ENCODE measurements at places on chromosomes 6 and 20. TPM values are rescaled to one million over a fixed set of nuclear protein-coding genes. Genes with fewer than 3 reads are reported as not detected.

KIAA0408 gene
- 1.2 TPM for total RNA-seq

HSPA1L gene
- 1.5 TPM for total RNA-seq

PLG gene
- total RNA-seq: not detected

- DNase-seq: no peak
Measured at GRCh38 chr6:134863763-134864510, 86.0 kb downstream of the ALDH8A1 start.

GRCh38 chr6:166872531-166873009 lies 83.8 kb downstream of the RNASET2 start:
- no peak for DNase-seq
